Natural killer cell treated with Interleukin-12 subunit alpha and Interleukin-12 subunit beta and Interleukin-15 and Interleukin-18, amount 100 ng/mL, for 72 hours (primary cell): ENCODE measurements at places on chromosomes 11 and 22.

DNA sequence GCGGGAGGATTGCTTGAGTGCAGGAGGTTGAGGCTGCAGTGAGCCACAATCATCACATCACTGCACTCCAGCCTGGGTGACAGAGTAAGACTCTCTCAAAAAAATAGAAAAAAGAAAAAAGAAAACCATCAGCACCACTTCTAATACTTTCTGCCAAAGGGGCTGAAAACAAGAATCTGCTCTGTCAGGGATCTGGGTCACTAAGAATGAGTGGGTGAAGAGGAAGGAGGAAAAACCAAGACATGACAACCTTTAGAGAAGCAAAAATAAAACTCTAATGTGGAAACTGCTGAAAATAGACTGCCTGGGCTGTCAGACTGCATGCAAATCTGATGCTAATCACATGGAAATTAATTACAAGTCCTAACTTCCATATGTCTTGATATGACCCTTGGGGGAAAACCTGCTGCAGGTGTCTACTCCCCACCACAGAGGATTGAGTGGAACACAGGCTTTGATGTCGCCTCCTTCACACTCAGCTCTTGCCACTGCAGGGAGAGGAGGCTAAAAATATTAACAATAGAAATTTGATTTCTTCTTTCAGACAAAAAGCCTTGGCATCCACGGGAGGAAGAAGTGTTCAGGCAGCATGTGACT, 62.5 kb upstream of the CRTAM start:
- DNase-seq, result no peak

- no peak for DNase-seq
These were observed 14.4 kb downstream of the NECTIN1 start for GRCh38 chr11:119714590-119714989.

GRCh38 chr22:48630433-48630754, 1197.3 kb downstream of the BRD1 start:
- no peak for DNase-seq

- no peak for DNase-seq
These were observed 133.0 kb downstream of the SNX19 start for GRCh38 chr11:130783323-130783722.

DNA sequence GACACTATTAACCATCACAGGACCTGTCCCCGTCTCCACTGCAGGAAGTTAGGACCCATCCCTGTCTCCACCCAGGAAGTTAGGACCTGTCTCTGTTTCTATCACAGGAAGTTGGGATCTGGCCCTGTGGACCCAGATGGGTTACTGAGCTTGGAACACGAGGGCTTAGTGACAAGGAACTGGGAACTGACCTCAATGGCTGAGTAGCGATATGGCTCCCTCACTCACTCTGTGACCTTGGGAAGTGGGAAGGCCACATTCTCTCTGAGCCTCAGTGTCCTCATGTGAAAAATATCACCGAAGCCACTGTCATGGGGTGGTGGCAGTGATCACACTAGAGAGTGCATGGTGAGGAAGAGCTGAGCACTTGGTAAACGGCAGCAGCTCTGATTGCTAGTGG, 59.4 kb downstream of the FBLN1 start:
- no peak for DNase-seq

DNA sequence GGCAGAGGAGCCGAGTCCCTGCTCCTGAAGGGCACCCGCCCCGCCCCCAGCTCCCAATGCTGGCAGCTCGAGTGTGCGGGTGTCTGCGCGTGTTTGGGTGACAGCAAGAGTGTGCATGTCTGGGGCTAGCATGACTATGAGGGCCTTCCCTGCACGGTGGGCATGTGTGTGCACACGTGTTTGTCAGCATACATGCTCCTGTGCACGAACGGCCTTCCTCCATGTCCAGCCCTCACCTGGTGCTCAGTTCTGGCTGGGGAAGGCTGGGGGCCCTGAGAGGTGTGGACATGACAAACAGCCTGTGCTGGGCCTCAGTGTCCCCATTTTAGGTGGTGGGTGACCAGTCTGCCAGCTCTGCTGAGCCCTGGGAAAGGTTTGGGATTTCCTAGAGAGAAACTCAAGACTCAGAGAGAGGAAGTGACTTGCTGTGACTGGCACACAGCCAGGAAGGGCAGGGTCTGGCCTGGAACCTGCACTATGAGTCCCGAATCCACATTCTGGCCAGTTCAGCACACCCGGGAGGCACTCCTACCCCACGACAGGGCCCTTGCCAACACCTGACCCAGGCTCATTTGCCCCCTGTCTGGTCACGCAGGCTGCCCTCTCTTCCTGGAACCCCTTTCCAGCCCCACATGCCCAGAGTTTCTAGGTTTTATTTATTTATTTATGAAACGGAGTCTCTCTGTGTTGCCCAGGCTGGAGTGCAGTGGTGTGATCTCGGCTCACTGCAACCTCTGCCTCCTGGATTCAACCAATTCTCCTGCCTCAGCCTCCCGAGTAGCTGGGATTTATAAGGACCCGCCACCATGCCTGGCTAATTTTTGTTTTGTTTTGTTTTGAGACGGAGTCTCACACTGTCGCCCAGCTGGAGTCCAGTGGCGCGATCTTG, 3.3 kb upstream of the SHISA8 start:
- no peak for DNase-seq

DNA sequence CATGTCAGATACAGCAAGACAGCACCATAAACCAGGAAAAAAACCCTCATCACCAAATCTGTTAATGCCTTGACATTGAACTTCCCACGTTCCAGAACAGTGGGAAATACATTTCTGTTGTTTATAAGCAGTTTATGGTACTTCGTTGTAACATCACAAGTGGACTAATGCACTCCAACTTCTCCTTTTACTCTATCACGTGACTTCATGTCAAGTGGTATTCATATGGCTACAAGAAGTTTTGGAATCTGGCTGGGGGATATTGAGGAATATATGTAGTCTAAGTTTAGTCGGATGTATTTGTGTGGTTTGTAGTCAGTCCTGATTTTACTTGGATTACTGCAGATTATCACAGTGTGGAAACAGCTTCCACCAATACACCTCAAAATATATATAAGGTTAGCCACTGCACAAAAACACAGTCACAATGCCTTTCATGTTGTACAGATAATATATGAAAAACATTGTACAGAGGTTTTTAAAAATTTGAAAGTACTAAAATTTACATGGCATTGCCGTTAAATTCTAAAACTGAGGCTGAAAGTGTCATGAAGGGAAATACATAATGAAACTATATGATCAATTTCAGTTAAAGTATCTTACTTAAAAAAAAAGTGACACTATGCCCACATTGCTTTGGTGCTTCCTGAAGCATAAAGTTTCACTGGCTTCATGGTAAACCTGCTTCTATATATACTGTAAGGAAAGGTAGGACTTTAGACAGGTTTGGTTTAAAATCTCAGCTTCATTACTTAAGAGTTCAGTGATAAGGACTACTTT, 134.1 kb downstream of the CASP12 start:
- DNase-seq, result no peak

DNA sequence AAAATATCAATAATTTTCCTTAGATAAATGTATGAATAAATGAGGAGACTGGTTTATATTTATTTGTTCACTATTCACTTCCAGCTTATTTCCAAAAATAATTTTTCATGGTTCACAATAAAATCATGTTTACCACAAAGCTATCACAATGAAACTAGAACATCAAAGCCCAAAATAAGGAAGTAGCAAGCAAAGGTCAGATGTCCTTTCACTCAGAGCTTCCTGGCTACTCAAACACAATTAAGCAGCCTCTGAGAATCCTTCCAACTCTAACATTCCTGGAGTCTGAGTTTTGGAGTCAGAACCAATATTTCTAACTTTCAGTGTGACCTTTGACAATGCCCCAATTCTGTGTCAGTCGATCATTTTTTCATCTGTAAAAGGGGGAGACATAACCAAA, 527.0 kb downstream of the SOX6 start:
- DNase-seq, result no peak

DNA sequence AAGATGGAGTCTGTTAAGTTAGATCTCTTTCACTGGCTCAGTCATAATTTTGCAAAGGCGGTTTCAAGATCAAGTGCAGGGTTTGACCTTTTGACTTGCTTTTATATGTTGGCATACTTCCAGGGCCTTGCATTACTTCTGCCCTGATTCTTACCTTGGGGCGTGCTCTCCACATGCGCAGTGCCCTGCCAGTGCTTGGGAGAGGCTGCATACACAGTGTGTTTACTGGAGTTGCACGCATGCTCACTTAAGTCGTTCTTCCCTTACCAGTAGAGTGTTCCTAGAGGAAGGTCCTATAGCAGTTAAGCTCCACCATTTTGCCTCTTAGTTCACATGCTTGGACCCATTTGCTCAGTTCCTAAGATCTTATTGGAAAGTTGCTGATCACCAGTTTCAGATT, 21.0 kb upstream of the TMEM123 start:
- no peak for DNase-seq

DNA sequence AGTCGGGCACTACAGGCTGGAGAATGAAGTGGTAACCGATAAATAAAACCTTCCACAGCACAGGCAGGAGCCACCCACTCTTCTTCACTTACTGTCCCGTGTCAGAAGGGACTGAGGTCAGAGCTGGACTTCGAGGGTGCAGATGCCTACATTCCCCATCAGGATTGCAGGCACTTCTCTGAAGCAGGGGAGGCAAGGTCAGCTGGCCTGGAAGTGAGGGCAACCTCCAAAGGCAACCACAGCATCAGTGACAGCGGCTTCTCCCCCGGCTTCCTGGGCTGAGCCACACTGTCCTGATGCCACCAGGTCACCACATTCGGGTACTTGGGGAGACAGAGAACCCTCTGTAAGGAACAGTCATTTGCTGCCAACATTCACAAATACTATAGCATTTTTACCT, 22.7 kb downstream of the TCIRG1 start:
- DNase-seq, result no peak

- no peak for DNase-seq
These were observed 150.1 kb downstream of the MN1 start for GRCh38 chr22:27651486-27651885.
